ENCODE measurements at places on chromosomes 13 and 19.

- peak; percentile 0 for DNase-seq
These were observed 62.1 kb downstream of the KLF2 start for GRCh38 chr19:16386619-16387240.

DNA sequence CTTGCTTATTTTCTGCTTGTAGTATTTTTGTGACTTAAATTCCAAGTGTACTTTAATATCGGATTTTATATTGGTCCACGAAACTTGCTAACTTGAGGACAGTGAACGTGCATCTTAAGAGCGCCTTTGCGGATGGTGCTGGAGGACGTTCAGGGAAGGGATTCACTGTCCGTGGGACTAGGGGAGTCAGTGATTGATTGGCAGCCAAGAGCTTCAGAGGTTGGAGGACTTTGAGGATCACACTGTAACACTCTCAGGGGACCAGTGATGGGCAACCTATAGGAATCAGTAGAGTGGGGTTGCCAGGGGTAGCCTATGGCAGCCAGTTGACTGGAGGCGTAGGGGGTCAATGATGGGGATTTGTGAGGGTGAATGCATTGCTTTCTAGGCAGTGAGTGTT, 516 bp downstream of the ZNF175 start:
- no peak for DNase-seq

- no peak for DNase-seq
These were observed 24.8 kb downstream of the SHANK1 start for GRCh38 chr19:50694815-50695145.

- peak; percentile 24 for DNase-seq
These were observed at the start of gene RGS9BP for GRCh38 chr19:32675720-32676185. TSS of gene RGS9BP (plus strand) at chr19:32675848. CDS start at chr19:32676264, 416 bp downstream.

DNA sequence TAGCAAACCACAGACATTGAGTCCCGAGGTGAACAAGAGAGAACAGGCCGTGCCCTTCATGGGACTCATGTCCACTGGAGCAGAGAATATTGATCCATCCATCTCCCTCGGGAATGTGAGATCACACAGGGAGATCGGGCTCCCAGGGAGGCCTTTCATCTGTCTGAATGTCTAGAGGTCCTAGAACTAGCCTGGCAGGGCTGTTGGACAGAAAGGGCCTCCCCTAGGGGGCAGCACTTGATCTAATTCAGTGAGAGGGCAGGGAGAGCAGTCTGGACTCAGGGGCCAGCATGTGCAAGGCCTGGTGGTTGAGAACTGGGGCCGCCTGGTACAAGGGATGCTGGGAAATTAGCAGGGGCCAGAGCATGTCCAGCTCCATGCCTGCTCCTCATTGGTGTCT, 4.3 kb downstream of the RUVBL2 start:
- peak; percentile 25 for DNase-seq

GRCh38 chr13:110109910-110110309, 197.0 kb downstream of the COL4A1 start:
- DNase-seq = no peak

Data from NCI-H748 treated with DMSO at 0.1 percent for 48 hours (cell line).